Ascending aorta (tissue), 2 donors: ENCODE measurements at places on chromosomes 7 and 10. TPM values are rescaled to one million over a fixed set of nuclear protein-coding genes. Genes with fewer than 3 reads are reported as not detected.

- no peak for DNase-seq
Observed at GRCh38 chr10:91444211-91445182, 34.4 kb downstream of the HECTD2 start.

- DNase-seq = no peak
Observed at GRCh38 chr7:44965937-44966730, 12.7 kb downstream of the MYO1G start.

DNA sequence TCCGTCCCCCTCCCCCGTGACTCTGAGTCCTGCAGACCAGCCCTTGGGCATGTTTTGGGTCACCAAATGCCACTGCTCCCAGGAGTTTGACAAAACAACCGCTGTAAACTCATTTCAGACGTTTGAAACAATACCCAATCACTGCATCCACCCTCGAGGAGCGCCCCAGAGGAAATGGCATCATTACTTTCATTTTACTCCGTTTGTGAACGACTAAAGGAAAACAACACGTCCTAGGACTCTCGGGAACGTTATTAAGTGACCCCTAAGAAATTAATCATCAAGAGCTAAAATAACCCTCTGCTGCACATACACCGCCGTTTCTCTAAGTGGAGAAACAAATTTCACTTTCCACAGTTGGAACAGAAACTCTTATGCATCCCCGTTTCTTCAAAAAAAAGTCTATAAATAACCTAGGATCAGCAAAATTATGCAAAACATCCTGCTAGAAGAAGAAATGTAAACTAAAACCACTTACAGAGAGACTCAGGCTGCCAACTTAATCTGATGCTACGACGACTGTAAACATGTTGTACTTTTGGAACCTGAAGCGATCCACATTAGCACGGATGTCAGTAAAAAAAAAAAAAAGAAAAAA lies 109.9 kb upstream of the EFCAB10 start:
- DNase-seq = no peak

Gene STARD3NL
- 19.7 TPM for total RNA-seq

Gene TMEM236
- total RNA-seq = not detected
